ENCODE measurements at places on chromosomes 3 and 15.

DNA sequence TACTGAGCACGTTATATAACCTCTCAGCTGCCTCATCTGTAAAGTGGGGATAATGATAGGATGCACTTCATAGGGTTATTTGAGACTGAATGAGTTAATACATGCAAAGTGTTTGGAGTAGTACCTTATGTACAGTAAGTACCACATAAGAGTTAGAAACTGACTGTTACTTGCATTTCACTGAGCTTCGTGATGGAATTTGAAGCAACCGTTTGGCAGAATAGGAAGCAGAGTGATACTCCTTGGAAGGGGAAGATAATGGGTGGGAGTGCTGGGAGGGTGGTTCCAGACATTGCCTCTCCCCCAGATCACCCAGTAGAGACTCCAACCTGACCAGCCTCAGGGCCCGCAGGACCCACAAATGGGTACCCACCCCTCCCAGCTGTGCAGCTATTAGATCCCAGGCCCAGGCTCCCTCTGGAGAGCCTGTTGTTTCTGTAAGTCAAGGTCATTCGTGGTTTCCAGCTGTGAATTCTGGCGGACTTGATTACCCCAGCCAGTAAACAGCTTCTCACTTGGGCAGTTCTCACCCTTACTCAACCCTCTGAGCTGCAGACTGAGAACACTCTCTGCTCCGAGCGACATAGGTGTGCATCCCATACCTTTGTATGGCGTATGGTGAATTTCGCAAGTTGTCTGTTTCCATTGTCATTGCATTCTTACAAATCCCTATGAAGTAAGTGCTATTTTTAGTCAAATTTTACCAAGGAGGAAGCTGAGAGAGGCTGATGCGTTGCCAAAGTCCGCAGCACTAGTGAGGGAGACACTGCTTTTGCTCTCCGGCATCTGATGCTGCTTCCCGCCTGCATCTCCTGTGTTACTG lies 11.1 kb downstream of the ALPK3 start:
- no peak for DNase-seq

DNA sequence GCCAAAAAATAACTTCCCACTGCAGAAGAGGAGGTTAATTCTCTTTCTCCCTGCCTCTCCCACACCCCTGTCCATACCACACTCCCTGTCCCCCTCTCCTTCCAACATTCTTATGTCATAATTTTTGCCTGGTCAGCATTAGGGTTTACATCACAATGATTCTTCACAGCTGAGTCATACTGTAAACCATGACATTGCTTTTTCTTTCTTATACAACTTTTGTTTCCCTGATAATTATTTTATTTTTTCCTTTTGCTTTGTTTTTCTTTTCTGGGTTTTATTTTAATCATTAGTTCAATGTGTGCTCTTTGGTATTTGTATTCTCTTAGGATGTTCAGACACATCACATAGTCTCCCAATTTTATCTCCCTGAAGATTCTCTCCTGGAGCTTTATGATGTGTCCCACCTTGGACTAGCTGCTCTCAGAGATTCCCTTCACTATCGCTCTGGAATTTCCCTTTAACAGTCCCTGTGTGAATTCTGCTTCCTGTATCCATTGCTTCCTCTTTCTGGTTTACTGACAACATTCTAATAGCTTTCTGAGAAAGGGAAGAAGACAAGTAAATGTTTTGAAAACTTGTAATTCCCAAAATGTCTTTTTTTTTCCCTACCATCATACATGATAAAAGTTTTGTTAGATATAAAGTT lies 70.7 kb downstream of the SOX2 start:
- DNase-seq = no peak

DNA sequence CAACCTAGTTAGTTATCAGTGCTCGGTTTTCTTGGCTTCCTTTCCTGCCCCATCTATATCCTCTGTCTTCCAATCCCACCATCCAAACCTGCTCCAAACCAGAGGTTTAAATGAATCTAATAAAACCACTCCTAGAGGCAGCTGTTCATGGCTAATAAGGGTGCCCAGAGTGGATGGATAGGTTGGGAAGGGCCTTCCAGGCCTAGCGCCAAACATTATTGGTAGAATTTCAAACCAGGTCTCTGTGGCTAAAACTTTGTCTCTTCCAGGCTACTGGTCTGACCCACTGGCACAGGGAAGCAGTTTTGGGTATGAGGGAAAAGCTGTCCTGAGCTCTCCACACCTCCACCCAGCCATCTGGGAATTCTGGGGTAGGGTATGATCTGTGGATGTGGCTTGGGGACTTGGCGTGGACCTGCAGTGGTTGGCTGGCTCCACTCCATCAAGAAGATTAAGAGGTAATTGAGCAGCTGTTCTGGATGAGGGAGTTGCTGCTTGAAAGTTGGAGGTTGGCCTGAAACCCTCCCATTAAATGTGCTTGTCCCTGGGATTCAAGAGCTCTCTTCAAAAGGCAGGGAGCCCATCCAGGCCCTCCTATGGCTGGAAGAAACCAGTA lies 29.3 kb upstream of the INSYN1 start:
- DNase-seq = no peak

GRCh38 chr3:185069037-185070030 lies 83.5 kb downstream of the C3orf70 start:
- no peak for DNase-seq

DNA sequence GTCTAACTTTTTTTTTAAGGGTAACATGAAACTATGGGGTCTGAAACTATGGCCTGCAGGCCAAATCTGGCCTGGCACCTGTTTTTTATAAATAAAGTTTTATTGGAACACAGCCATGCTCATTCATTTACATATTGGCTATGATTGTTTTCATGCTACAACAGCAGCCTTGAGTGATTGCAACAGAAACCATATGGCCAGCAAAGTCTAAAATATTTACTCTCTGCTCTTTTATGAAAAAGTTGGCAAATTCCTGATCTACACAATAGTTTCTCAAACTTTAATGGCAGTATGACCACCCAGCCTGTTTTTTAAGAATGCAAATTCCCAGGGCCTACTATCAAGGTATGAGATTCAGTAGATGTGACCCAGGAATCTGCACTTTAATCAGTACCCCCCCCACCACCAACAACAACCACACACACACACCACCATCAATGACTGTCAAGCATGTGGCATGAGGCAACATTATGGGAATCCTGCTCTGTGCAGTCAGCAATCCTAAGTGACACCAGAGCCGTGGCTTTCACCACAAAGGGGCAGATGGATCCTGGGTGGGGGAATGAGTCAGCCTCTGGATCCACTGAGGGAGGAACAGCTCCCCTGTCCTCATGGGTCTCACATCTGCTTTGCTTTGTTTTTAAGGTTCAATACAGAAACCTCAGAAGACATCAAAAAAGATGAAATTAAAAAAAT lies 142.8 kb downstream of the NTRK3 start:
- no peak for DNase-seq

DNA sequence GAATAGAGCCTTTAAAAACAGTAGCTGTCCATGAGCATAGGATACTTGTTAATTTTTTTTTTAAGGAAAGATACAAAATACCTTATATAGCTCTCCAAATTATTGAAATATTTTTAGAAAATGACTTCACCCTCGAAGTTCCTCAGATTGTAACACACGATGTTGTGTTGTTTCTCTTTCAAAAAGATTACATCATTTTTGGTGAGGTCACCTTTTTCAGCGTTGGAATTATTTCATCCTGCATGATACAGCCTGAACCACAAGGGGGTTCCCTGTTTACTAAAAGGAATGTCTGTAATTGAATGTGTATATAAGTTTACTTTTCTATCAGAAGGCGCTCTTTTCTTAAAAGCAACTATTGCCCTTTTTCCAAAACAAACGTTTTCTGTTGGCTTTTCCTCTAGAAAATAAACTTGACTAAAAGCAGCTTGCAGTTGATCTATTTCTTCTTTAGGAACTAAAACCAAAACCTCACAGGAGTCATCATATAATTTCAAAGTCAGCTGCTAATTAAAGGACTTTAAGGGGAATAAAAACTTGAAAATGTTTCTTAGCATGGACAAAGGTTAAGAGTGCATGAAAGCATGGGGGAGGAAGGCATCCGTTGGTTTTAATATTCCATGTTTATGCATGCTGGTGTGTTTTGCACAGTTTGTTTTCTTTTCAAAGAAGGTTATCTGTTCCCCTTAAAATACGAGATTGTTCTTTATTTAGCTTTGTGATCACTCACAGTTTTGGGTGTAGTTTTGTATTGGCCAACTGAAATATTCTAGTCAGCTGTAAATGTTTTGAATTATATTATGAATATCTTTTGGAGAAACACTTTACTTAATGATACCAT lies 29.4 kb downstream of the LYSMD4 start:
- no peak for DNase-seq

DNA sequence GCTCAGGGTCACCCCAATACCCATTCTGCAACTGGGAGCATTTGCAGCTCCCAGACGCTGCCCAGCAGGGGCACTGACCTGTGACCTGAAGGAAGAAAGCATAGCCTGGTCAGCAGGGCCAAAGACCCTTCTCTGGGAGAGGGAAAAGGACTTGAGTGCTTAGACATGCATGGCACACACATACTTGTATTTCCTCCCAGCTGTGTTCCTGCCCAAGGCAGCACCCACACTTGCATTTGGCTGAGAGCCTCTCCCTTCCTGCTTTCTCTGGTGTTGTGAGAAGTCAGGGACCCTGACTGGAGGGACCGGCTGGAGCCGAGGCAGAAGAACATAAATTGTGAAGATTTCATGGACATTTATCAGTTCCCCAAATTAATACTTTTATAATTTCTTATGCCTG lies 7.2 kb upstream of the LAMB2 start:
- no peak for DNase-seq

- peak; percentile 17 for DNase-seq
Measured at GRCh38 chr3:43405888-43406642, 119.7 kb downstream of the SNRK start.

- no peak for DNase-seq
Measured at GRCh38 chr3:192843723-192844485, 73.8 kb downstream of the MB21D2 start.

GRCh38 chr15:89442155-89442554 lies 54.2 kb downstream of the RHCG start:
- no peak for DNase-seq

GRCh38 chr3:138195481-138195880 lies 8.4 kb downstream of the ARMC8 start:
- no peak for DNase-seq

DNA sequence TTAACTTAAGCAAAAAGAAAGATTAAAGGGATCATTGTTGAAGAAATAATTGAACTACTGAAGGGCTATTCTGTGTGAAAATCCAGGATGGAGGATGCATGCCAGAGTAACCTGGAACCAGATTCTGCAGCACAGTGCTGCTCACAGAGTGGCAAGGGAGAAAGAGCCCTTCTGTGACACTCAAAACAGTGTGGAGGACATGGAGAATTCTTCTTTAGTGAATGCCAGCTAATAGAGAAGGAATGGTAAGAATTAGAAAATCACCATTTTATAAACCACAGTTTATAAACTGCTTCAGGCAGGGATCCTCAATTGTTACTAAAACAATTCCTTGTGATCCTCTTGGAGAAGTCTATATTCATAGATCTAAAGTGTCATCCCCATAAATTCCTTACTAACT lies 70.4 kb upstream of the ARHGEF26 start:
- DNase-seq = no peak

GRCh38 chr3:157132936-157133335 lies 27.0 kb downstream of the CCNL1 start:
- DNase-seq = no peak

DNA sequence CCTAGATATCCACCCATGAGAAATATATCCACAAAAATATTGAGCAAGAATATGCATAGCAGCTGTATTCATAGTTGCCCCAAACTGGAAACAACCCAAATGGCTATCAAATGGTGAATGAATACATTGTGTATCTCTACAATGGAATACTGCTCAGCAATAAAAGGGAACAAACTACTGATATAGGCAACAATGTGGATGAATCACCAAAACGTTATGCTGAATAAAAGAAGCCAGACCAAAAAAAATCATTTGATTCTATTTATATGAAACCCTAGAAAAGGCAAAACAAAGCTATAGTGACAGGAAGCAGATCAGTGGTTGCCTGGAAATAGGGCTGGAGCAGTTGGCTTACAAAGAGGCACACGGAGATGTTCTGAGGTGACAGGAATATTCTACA lies 15.5 kb upstream of the CMTM7 start:
- no peak for DNase-seq

GRCh38 chr15:98753726-98754656 lies 105.7 kb downstream of the IGF1R start:
- no peak for DNase-seq

DNA sequence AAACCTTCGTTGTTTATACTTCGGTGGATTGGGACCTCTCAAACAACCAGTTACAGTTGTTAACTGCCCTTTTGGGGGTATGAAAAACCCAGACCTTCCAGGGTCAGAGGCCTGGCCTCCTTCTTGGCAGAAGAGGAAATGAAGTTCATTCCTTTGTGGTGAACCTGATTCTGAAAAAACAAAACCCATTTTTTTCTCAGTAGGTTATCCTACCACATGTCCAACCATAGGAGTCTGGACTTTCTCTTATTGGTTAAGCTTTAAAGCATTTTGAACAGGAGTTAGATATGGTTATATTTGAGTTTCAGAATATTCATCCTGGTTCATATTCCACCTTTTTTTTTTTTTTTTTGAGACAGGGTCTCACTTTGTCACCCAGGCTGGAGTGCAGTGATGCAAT lies 7.2 kb upstream of the LACTB start:
- no peak for DNase-seq

DNA sequence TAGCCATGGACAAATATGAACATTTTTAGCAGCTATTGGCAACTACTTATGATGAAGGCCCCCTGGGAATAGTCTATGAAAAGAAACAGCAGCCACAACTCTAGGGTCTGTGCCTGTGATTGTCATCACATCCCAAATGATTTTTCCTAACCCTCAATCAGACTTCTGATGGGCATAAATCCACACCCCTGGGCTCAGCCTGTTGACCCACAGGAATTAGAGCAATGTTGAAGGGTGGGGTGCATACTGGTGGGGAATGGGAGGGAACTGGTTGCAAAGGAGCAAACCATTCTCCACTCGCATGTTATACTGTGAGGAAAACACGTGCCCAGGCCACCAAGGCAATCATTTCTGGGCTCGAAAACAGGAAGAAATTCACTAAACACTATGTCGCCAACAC lies 106.5 kb upstream of the CTNNB1 start:
- no peak for DNase-seq

GRCh38 chr3:16485395-16485992 lies 28.0 kb downstream of the RFTN1 start:
- no peak for DNase-seq

- DNase-seq = no peak
Measured at GRCh38 chr3:184525337-184526087, 36.1 kb upstream of the EPHB3 start.

DNA sequence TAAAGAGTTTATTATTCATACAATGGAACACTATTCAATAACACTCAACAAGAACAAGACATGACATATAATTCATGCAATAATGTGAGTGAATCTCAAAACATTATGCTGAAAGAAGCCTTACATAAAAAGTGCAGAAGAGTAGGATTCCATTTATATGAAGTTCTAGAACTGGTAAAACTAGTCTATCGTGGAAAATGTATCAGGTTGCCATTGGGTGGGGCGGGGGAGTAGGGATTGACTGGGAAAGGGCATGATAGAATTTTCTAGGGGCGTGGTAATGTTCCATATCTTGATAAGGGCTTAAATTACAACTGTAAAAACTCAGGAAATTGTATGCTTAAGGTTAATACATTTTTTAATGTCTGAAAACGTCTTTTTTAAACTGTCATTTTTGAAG lies 247.9 kb downstream of the SATB1 start:
- no peak for DNase-seq
